ENCODE measurements at places on chromosomes 1 and 21.

GRCh38 chr1:99645203-99645602, 710 bp upstream of the PALMD start:
- DNase-seq, result no peak

- no peak for DNase-seq
Measured at GRCh38 chr1:159917533-159918351, 7.6 kb downstream of the TAGLN2 start.

DNA sequence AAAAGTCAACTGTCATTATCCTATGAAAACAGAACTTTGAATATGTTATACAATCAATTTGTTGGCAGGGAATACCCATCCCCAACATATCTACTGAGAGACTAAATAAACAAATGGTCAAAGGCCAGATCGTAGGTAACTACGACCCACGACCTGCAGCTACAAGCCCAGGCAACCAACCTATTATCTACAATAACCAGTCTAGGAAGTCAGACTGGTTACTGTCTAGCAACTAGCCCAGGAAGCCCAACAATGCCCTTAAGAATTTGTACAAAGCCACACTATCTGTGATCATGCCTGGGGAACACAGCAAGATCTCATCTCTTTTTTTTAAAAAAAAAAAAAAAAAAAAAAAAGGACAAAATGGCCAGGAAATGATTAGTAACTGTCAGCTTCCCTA, 58.7 kb downstream of the SMYD3 start:
- DNase-seq, result no peak

GRCh38 chr1:154752273-154753030, 117.6 kb downstream of the KCNN3 start:
- no peak for DNase-seq
